ENCODE measurements at places on chromosomes 1 and 21.

- peaks cover 9% of the 10 kb centered on the region for H3K4me1 ChIP-seq
- H3K4me3 ChIP-seq, result no peak overlapping the region
- peaks cover 40% of the 10 kb centered on the region for H3K36me3 ChIP-seq
- no peak for DNase-seq
These were observed 27.9 kb downstream of the PCSK9 start for GRCh38 chr1:55067022-55067778.

- H3K4me3 ChIP-seq, result peak overlapping the region; percentile 60
- DNase-seq, result no peak
- H3K27me3 ChIP-seq, result peaks cover 83% of the 10 kb centered on the region
- H3K36me3 ChIP-seq, result peaks cover 43% of the 10 kb centered on the region
- H3K4me1 ChIP-seq, result peaks cover 84% of the 10 kb centered on the region
These were observed 7.7 kb upstream of the TTLL10 start for GRCh38 chr1:1165900-1166421.

- H3K27ac ChIP-seq, result peak overlapping the region; percentile 61
- H3K36me3 ChIP-seq, result no peaks in the 10 kb centered on the region
- DNase-seq, result peak; percentile 88
- no peaks in the 10 kb centered on the region for H3K27me3 ChIP-seq
These were observed 57.4 kb downstream of the COL6A1 start for GRCh38 chr21:46038871-46039397.

GRCh38 chr1:205244384-205244783, 16.6 kb downstream of the TMCC2 start:
- no peaks in the 10 kb centered on the region for H3K27me3 ChIP-seq
- DNase-seq, result no peak
- no peak overlapping the region for H3K27ac ChIP-seq
- no peaks in the 10 kb centered on the region for H3K36me3 ChIP-seq

GRCh38 chr1:93815366-93816110, 63.5 kb downstream of the DNTTIP2 start:
- peak; percentile 33 for DNase-seq
- H3K27me3 ChIP-seq, result no peaks in the 10 kb centered on the region
- no peaks in the 10 kb centered on the region for H3K36me3 ChIP-seq
- H3K27ac ChIP-seq, result peak overlapping the region; percentile 88
- peaks cover 12% of the 10 kb centered on the region for H3K4me1 ChIP-seq

GRCh38 chr1:27863538-27863915, 8.8 kb upstream of the THEMIS2 start:
- no peak overlapping the region for H3K4me3 ChIP-seq
- peaks cover 18% of the 10 kb centered on the region for H3K4me1 ChIP-seq
- H3K27ac ChIP-seq, result no peak overlapping the region
- H3K27me3 ChIP-seq, result no peaks in the 10 kb centered on the region
- DNase-seq, result no peak
- H3K36me3 ChIP-seq, result no peaks in the 10 kb centered on the region

GRCh38 chr1:203325418-203326091, 20.2 kb downstream of the BTG2 start:
- no peak overlapping the region for H3K4me3 ChIP-seq
- no peak overlapping the region for H3K27ac ChIP-seq
- DNase-seq, result no peak
- H3K27me3 ChIP-seq, result peaks cover 54% of the 10 kb centered on the region

DNA sequence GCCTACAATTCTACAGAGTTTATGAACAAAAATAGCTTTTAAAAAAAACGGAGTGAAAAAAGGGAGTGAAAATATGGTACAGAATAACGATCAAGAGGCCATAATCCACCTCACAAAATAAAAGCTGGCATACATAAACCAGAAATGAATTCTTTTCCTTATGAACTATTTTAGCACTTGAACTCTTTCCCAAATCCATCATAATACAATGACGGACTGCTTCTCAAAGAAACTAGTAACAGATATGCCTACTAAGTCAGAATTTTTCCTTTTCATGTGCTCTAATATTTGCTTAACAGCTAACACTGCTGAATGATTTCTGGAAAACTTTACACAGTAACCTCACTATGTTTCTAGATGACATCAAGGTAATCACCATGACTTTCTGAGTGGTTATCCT, 144.0 kb downstream of the EIF4G3 start:
- H3K4me1 ChIP-seq, result peaks cover 15% of the 10 kb centered on the region
- no peak overlapping the region for H3K27ac ChIP-seq
- H3K36me3 ChIP-seq, result no peaks in the 10 kb centered on the region
- no peaks in the 10 kb centered on the region for H3K27me3 ChIP-seq
- no peak for DNase-seq

- peaks cover 22% of the 10 kb centered on the region for H3K36me3 ChIP-seq
- H3K27me3 ChIP-seq, result no peaks in the 10 kb centered on the region
- H3K4me1 ChIP-seq, result peaks cover 52% of the 10 kb centered on the region
- H3K27ac ChIP-seq, result peak overlapping the region; percentile 14
These were observed 4.8 kb downstream of the PTTG1IP start for GRCh38 chr21:44868707-44869106.

DNA sequence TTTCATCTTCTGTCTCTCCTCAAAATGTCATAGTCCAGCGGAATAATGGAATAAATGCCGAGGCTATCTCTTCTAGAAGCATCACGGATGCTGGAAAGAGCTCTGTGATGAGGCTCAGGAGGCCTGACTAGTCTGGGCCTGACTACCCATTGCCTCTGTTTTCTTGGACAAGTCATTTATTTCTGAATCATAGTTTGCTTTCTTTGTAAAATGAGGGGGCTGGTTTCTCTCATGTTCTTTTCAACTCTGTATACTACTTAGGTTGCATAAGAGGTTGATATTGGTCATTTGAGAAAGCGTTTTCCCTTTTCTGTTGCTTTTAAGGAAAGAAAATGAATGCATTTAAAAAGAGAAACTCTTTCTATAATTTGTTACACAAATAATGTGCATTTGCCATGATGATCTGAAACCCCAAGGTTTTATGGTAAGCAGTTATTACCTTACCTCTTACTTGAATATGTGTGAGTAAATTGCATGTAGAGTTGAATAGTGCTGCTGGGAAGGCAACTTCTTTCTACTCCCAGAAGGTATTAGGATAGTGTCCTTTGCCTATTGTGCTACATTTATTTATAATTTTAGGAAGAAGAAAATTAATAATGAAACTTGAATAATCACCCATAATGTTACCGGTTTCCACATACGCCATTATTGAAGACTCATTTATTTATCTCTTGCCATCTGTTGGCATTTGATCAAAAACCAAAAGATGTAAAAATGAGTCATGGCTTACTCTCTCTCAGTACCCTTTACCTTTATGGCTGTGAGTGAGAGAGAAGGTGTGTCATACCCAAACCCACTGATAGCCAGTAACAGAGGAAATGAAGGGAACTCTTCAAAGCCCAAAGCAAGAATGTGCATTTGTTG, 179.1 kb downstream of the FASLG start:
- no peak overlapping the region for H3K27ac ChIP-seq
- no peak for DNase-seq
- no peaks in the 10 kb centered on the region for H3K4me1 ChIP-seq
- H3K27me3 ChIP-seq, result no peaks in the 10 kb centered on the region

DNA sequence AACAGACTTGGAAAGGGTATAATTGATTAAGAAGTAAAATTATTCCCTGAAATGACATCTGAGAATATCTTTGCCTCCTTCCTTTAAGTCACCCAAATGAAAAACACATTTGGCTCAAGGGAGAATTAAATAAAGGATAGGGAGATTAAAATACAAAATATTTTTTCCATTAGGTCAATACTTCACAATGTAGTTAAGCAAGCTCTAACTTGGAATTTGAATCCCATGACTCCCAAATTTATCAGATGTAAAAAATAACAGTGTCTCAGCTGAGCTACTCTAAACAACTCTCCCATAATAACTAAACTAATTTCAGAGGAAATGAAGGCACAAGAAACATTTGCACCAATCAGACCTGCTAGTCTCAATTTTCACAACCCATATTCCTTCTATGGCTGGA, 6.5 kb upstream of the NMNAT2 start:
- no peaks in the 10 kb centered on the region for H3K36me3 ChIP-seq
- no peak overlapping the region for H3K4me3 ChIP-seq
- no peak for DNase-seq
- no peaks in the 10 kb centered on the region for H3K4me1 ChIP-seq

DNA sequence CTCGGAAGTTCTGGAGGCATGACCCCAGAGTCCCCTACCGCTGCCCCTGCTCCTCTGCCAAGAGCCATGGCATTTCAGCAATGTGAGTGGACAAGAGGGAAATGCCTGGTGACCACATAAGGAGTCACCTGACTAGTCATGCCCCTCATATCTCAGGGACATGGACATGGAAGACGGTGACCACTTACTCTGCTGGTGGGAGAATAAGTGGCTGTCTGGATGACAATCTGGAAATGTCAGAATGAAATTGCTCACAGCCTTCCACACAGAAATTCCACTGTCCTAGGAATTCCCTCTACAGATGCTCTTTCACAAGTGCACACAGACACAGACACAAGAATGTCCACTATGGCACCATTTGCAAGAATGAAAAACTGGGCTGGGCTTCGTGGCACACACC, 24.3 kb upstream of the PLEKHG5 start:
- no peaks in the 10 kb centered on the region for H3K27me3 ChIP-seq
- H3K27ac ChIP-seq, result no peak overlapping the region
- peaks cover 18% of the 10 kb centered on the region for H3K4me1 ChIP-seq
- H3K4me3 ChIP-seq, result no peak overlapping the region
- DNase-seq, result peak; percentile 34

DNA sequence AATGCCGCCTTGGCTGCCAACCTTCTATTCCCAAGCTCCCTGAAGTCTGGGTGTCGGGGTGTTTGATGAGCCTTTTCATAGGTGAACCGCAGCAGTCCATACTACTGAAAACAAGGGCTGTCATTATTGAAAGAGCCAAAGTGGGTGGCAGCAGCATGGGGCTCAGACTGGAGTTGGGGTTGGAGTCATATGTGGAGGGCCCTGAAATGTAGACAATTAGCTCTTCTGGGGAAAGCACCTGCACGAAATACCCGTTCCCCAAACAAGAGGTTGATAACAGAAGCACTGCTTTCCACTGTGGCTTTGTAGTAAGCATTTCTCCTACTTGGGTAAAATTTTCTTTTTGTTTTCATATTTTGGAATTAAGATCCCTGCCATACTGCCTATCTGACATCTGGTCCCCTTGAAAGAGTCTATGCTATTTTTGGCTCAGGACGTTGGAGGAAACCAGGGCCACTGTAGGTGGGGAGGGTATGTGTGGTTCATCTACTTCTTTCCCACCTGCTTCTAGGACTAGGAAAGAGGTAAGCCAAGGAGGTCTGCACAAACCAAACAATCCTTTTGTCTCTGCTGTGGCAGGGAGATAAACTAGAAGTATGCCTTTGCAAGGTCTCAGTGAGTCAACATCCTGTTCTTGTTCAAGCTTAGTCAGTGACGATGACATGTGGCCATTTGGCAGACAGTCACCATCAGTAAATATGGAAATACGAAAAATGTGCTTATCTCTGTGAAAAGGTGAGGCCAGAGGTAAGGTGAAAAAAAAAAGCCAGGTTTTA, 197.0 kb upstream of the UBE2U start:
- DNase-seq, result peak; percentile 65
- H3K27ac ChIP-seq, result no peak overlapping the region
- H3K4me1 ChIP-seq, result peaks cover 2% of the 10 kb centered on the region
- no peak overlapping the region for H3K4me3 ChIP-seq
- H3K36me3 ChIP-seq, result no peaks in the 10 kb centered on the region

DNA sequence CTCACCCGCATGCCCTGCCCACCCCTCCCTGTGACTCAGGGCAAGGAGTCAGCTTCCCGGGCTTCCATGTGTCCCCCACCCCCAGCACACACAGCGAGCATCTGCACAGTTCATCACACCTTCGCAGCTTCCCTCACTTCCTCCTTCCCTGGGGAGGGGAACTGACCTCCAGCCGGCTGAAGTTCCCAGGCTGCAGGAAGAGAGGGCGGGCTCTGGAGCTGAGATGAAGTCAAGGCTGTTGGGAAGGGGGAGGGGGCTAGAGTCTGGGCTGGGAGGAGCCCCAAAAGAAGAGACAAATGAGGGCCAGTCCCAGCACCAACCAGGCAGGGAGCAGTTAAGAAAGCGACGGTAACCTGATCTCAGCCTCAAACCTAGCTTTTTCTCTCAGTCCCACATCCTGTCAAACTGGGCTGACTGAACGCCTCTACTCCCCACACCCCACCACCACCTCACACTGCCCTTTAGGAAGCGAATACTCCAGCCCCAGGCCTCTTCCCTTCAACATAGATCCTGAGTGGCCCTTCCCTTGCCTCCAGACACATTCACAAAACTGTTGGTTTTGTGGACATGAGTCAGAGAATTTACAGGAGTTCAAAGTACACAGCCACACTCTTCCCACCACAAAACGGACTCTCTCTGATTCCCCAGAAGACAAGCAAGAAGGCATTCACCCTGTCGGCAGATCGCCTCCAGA, 1.8 kb downstream of the RHOC start:
- peak overlapping the region; percentile 90 for H3K4me3 ChIP-seq
- H3K36me3 ChIP-seq, result peaks cover 36% of the 10 kb centered on the region
- H3K27me3 ChIP-seq, result no peaks in the 10 kb centered on the region
- peaks cover 46% of the 10 kb centered on the region for H3K4me1 ChIP-seq
- peak; percentile 98 for DNase-seq
- H3K27ac ChIP-seq, result peak overlapping the region; percentile 65

DNA sequence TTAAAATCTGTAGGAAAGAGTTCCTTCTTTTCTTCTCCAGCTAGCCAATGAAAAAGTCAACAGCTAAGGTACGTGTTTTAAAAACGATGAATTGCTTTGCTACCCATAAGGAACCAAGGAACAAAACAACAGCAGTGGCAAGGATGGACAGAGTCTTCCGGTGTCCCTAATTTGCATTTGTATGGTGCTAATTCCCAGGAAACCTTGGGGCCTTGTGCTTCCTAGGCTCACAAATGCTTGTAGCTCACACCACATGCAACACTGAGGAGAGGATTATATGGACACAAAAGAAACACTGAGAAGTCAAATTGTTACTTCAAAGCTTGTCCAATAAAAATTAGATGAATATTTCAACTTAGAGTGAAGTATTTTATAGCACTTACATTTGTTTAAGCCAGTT, 1.8 kb upstream of the PGBD5 start:
- peaks cover 16% of the 10 kb centered on the region for H3K4me1 ChIP-seq
- H3K27me3 ChIP-seq, result peaks cover 57% of the 10 kb centered on the region
- no peak overlapping the region for H3K27ac ChIP-seq
- no peaks in the 10 kb centered on the region for H3K36me3 ChIP-seq

GRCh38 chr1:8891401-8891800, 12.9 kb upstream of the ENO1 start:
- H3K27me3 ChIP-seq, result no peaks in the 10 kb centered on the region
- no peak overlapping the region for H3K27ac ChIP-seq
- no peak for DNase-seq
- H3K4me3 ChIP-seq, result no peak overlapping the region

DNA sequence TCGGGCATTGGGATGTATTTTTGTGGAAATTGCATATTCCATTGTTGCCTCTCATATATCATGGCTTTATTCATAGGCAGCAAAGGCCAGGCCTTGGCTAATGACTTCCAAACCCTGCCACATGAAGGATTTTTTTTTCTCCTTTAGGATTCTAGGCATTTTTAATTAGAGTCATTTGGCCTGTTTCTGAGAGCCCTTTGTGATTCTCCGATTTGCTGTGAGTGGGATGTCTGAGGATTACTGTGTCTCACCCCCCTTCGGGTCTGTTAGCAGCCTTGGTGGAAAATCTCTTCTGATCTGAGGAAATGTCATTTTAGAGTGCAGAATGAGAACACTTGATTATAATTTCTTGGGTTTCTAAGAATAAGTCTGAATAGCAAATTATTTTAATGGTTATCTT, 253.5 kb downstream of the NTNG1 start:
- no peak overlapping the region for H3K4me3 ChIP-seq
- no peak overlapping the region for H3K27ac ChIP-seq
- no peaks in the 10 kb centered on the region for H3K4me1 ChIP-seq

GRCh38 chr1:39295901-39296300, 91.4 kb downstream of the MACF1 start:
- no peak overlapping the region for H3K4me3 ChIP-seq
- peaks cover 86% of the 10 kb centered on the region for H3K36me3 ChIP-seq
- no peaks in the 10 kb centered on the region for H3K27me3 ChIP-seq
- H3K4me1 ChIP-seq, result no peaks in the 10 kb centered on the region
- H3K27ac ChIP-seq, result no peak overlapping the region

All from mesenchymal stem cell (in vitro differentiated cells and primary cell).